ENCODE measurements at places on chromosomes 2 and 18.

DNA sequence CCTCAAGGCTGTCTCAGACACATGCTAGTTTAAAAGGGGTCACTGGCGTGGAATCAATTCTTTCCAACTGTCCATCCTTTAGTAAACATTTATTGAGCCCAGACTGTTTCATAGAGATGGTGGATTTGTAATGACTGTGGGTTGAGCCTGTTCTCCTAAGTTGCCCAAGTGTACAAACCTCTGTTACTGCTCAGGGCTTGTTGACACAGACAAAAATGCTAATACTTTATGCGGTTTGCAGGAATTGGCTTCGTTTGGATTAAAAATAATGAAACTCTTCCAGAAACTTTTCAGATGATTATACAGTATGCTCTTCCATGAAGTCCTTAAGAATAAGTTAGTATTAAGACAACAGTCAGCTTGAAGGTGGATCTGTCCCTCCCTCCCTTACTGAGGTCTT is 83.6 kb upstream of the MGAT5 start:
- DNase-seq: no peak

DNA sequence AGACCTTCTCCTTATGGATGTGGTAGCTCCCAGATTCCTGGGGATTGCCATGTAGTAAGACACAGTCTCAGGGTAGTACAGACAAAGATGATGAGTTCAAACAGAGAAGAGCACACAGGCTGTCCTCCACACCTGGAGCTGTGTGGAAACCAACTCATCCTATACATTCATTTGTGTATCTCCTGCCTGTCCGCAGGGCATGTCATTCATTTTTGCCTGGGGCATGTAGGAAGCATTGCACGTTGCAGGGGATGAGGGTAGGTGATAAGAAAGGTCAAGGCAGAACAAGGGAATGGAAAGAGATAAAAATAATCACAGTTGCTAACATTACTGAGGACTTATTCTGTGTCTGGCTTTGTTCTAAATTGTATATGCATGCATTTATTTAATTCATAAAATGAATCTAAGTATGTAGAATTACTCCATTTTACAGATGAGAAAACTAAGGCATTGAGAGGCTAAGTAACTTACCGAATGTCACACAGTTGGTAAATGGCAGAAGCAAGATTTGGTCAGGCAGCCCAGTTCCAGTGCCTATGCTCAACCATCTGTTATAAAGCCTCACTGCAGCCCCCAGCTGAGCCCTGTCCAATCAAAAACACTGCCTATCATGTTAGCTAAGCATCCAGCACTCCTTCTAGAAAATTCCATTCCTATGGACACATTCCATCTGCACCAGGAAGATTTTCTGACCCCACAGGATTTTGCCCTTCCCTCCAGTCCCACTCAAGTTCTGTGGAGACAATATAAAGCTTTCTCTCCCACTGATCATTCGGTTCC is 81.0 kb downstream of the SUMO1 start:
- no peak for DNase-seq

GRCh38 chr18:58235001-58235436 is 191.0 kb downstream of the NEDD4L start:
- no peak for DNase-seq

GRCh38 chr2:110860630-110861029 is 128.3 kb downstream of the ACOXL start:
- DNase-seq: no peak

DNA sequence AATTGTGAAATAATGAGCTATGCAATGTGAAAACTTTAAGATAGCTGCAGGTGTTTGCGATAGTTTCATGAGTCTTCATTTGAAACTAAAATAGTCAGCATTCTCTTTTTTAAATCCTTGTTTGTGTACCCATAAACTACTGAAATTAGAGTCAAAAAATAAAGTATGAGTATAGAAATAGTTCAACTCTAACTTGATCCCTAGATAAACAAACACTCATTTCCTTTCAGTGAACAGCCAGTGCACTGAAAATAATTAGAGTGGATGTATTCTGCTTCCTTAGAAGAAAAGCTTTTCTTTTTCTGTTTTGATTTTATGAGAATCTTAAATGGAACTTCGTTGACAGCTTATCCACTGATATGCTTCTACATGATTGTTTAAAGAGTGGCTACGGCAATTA is 1033.4 kb downstream of the SOCS6 start:
- no peak for DNase-seq

GRCh38 chr2:145190031-145190703 is 670.2 kb upstream of the ZEB2 start:
- no peak for DNase-seq

DNA sequence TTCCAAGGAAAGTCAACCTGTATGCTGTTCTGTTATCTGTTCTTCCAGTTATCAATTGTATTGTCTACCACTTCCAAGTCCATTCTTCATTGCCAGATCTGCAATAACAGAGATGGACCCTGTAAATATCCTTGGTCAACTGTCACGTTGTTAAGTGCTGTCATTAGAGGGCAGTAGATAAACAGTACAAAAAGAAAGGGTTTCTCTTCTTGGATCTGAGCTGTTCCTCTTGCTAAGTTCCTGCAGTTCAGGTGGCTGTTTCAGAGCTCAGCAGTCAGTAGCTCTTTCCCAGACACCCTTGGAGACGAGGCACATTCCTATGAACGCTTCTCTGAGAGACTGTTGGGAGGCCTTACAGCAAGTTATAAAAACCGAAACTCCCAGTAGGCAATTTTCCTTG is 957.1 kb upstream of the CHAC2 start:
- no peak for DNase-seq

- DNase-seq: no peak
Measured at GRCh38 chr2:46816151-46816845, 99.3 kb downstream of the MCFD2 start.

DNA sequence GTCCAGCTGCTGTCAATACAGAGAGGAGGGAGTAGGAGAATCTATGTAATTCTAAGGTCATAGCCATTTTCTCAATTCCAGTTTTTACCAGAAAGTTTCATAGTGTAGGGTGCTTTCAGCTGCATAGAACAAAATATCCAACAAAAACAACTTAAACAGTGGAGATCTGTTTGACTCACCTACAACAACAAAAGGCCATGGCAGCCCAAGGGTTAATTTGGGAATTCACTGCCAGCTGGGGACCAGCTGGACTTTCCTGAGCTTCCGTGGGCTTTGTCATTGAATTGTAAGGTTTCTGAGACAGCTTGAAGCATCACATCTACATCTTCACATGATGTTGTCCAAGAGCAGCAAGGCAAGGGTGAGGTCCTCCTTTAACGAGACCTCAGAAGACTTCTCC is 512.7 kb downstream of the IRS1 start:
- DNase-seq: no peak

DNA sequence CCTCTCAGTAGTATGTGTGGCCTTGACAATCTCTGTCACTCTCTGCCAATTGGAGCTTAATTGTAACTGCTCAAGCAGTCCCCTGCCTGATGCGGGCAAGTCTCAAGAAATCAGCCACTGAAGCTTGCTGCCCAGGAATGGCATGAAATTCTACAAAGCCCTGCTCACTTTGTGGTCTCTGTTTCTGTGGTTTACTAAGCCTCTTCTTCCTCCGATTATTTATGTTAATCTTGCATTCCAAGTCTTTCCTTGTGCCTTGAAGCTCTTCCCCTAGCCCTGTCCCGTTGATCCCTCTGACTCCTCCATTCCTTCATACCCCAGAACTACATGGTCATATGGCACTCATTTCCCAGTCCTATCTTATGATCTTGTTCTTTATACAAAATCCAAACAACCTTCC is 489.3 kb upstream of the CHST9 start:
- DNase-seq: no peak

DNA sequence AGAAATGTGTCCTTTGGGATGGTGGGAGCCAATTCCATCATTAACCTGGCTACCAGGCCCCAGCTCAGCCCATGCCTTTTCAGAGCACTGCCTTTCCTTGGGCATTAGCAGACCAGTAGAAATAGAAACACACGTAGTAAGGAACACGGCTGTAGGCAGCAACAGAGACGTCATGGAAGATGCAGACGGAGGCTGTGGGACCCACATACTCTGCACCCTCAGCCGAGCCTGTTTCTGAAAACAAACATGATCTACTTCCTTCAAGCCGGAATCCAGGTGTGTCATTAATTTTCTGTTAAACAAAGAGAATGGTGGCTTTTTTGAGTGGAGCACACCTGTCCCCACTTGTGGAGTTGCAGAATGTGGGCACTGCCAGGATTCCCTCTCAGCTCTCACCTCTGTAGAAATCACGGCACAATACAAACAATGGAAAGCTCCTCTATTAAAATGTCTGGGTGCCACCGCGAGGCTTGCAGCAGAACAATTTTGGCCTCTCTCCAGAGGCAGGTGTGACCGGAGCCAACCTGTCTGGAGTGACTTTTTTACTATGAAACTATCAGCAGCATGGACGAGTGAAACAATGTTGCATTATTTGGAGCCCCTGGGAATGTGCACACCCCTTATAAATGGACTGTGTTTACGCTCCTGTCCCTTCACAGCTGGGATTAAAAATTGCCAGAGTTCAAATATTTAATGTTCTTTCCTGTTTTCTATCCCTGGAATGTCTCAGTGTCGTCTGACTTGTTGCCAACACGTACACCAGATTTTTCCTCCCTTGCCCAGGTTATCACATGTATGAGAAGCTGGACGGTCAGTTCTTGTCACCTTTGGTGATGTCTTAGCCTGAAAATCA is 31.7 kb downstream of the SPP2 start:
- no peak for DNase-seq

DNA sequence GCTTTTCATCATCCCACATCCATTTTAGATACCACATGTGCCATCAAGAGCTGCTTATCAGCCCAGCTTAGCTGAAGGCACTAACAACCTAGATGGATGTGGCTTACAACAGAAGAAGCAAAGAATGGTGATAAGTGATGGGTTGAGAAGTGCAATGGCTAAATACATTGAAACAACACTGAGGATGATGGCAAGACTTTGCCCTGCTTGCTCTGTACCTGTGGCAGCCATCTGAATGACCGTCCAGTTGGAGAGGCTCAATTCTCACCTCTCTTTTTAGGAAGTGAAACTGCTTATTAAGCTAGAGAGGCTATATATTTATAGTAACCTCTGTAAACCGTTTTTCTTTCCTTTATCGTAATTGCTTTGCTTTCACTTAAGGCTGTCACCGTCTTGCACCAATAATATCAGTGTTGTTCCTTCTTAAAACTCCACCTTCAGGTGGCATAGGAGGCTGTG is 5.7 kb downstream of the GPATCH11 start:
- DNase-seq: no peak

GRCh38 chr18:48687346-48688042 is 148.7 kb downstream of the CTIF start:
- DNase-seq: no peak

Data from progenitor cell of endocrine pancreas (in vitro differentiated cells).